ENCODE measurements at places on chromosomes 4 and X.

DNA sequence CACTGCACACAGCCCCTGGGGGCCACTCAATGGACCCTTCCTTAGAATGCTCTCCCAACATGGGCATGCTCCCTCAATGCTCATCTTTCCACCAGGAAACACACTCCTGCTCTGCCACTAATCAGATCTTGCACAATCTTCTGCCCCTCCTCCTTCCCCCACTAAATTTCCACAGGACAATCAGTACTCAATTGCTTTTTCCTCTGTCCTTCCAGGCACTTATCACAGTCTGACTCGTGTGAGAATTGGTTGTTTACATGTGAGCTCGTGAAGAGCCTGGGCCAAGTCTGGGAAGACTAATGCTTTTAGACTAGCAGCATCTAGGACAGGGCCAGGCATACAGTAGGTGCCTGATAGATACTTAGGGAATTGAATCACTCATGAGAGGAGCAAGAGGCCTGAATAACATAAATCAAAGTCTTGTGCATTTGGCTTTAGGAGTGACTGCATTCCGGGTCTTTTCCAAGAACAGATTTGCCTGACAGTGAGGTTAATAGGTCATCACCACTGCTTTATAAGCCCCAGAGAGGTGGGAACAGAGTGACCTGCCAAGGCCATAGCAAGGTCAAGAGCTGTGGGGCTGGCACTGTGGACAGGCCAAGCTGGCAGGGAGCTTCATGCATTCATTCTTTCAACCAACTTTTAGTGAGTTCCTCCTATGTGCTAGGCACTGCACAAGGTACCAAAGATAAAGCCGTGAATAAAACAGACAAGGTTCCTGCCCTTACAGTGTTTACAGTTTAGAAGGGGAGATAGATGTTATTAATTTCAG lies 55.0 kb downstream of the PRPS1 start:
- peak; percentile 42 for DNase-seq

DNA sequence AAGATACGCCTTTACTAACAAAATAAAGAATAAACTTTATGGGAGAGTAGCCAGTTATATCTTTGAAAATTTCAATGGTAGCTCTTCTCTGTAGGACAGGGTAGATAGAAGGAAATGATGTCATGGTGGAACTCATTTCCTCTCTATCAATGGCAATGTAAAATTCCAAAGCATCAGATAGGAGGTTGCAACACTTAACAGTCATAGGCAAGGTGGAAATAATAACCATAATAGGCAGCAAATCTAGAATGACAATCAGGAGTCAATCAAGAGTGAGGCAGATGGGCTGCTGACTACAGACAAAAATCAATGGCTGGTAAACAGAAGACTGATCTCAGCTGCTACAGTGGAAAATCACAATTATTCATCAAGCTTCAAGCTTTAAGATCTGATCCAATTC lies 53.9 kb upstream of the TET2 start:
- DNase-seq = peak; percentile 21

GRCh38 chr4:23837371-23837770 lies 52.5 kb downstream of the PPARGC1A start:
- no peak for DNase-seq

GRCh38 chrX:153549231-153549630 lies 31.8 kb downstream of the ATP2B3 start:
- DNase-seq = no peak

- DNase-seq = no peak
Measured at GRCh38 chr4:42789041-42789567, 103.4 kb upstream of the GRXCR1 start.

GRCh38 chr4:95105112-95105511 lies 347.4 kb downstream of the BMPR1B start:
- DNase-seq = no peak

DNA sequence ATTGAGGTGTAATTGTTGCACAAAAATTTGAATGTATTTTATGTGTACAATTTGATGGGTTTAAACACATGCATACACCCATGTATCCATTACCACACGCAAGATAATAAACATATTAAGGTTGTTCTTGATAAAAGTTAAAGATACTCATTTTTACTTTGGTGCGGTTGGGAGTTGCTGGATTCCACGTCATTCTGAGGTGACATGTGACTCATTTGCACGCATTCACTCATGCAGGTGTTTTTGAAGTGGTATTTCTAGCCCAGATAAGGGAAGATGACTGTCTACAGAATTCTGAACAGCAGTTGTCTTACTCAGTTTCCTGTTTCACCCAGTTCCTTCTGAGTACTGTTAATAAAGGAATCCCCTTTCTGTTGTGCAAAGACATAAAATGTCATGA lies 142.0 kb downstream of the RTL3 start:
- DNase-seq = no peak

DNA sequence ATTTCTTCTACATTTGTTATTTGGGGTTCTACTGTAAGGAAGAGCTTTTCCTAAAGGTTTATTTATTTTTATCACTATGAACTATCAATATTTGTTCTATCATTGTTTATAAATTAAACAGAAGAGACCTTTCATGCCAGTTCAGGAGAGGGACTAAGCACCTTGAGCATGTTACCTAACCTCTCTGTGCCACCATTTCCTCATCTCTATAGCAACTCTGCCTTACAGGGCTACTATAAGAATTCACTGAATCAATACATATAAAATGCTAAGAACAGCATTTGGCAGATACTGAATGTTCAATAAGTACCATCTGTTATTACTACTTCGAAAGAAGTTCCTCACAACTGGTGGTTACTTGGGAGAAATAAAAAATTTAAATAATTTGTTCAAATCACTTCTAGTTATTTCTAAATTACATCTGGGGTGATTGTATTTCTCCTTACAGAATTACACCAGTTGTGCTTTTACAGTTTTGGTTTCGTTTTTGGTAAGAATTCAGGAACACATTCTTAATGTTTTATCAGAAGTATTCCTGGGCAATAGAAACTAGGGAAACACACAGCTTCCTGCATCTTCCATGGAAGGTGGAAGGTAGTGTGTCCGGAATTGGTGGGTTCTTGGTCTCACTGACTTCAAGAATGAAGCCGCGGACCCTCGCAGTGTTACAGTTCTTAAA lies 32.9 kb downstream of the EREG start:
- DNase-seq = no peak

DNA sequence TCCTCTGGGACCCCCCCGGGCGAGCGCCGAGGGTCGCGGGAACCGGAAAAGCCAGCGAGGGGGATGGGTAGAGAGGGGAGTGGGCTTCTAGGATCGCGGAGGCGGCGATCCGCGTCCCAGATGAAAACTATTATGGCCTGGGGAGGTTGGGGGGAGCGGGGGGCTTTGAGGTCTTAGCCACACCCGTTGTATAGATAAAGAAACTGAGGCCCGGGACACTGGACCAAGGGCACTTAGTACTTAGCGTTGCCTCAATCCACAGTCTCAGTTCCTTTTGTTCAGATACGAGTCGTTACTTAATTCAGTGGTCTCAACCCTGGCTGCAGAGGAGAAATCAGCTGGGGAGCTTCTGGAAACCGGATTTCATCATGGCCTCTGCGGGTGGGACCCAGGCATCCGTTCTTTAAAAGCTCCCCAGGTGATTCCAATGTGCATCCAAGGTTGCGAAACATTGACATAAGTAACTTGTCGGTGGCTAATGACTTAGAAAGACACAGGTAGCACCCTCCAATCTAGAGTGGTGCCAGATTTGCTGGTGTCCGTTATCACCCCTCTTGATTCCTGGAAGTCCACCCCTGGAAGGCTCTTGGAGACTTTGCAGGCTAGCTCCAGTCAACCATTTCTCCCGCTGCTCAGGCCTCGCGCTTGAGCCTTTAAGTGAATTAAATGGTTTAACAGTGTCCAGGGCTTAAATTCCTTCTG lies 90.7 kb downstream of the GEMIN8 start:
- no peak for DNase-seq

DNA sequence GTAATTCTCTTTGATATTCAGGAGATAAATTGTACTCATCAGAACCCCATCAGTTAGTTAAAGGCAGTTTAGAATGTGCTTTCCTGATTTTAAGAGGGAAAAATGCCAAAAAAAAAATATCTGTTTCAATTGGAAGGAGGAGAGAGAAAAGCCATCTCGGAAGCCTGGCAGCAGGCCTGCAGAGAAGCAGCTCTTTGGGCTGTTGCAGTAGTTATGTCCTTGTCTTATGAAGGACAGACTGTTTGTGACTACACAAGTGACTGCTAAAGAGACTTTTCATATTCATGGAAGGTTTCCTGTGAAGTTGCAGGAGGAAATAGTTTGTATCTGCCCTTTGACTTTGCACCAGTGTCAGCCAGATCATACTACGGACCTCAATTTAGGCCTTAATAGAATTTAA lies 88.8 kb downstream of the DCLK2 start:
- DNase-seq = no peak

GRCh38 chr4:41339812-41340809 lies 83.4 kb downstream of the UCHL1 start:
- peak; percentile 37 for DNase-seq

GRCh38 chr4:158535130-158535614 lies 13.5 kb downstream of the RXFP1 start:
- DNase-seq = peak; percentile 71

DNA sequence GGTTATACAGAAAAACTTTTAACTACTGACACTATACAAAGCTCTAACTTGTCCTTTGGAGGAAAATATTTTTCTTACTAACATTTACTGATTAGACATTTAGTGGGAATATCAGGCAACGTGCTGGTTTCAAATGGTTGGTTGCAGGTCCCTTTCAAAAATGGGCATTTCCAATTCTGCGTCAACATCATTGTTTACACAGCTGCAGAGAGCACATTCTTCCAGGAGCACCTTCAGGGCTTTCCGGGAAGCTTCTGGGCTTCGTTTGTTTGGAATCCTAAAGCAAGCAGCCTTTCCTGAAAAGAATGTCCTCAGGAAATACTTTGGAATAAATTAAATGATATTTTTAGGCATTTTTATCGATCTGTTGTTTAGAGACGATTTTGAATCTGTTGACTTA lies 289.7 kb downstream of the TRIML1 start:
- DNase-seq = no peak

- no peak for DNase-seq
Measured at GRCh38 chr4:188106454-188106853, 2.9 kb downstream of the TRIML2 start.

GRCh38 chr4:176981551-176981950 lies 188.8 kb upstream of the VEGFC start:
- peak; percentile 47 for DNase-seq

- DNase-seq = no peak
Measured at GRCh38 chr4:164215113-164215741, 538.7 kb upstream of the SMIM31 start.

GRCh38 chr4:47210828-47211227 lies 179.5 kb downstream of the GABRB1 start:
- DNase-seq = no peak

DNA sequence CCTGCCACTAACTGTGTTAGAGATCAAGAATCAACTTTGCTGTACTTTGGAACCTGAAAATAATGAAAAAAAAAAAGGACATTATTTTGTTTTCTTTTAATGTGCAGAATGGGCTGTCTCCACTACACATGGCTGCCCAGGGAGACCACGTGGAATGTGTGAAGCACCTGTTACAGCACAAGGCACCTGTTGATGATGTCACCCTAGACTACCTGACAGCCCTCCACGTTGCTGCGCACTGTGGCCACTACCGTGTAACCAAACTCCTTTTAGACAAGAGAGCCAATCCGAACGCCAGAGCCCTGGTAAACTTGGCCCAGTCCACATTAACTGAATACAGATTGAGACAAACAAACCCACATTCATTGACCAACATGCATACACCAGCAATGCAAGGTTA lies 206.2 kb downstream of the ANK2 start:
- no peak for DNase-seq

GRCh38 chrX:80808881-80809411 lies 731 bp downstream of the BRWD3 start:
- no peak for DNase-seq

DNA sequence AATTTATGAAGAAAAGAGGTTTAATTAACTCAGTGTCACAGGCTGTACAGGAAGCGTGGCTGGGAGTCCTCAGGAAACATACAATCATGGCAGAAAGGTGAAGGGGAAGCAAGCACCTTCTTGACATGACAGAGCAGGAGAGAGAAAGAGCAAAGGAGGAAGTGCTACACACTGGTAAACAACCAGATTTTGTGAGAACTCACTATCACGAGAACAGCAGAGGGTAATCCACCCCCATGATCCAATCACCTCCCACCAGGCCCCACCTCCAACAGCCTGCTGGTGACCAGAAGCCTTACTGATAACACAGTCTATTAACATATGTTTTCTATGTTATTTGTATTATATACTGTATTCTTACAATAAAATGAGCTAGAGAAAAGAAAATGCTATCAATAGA lies 254.8 kb downstream of the PCDH10 start:
- DNase-seq = no peak

GRCh38 chr4:25687773-25688172 lies 32.1 kb downstream of the SLC34A2 start:
- DNase-seq = no peak

GRCh38 chrX:47556045-47556623 lies 4.9 kb upstream of the ARAF start:
- peak; percentile 89 for DNase-seq

DNA sequence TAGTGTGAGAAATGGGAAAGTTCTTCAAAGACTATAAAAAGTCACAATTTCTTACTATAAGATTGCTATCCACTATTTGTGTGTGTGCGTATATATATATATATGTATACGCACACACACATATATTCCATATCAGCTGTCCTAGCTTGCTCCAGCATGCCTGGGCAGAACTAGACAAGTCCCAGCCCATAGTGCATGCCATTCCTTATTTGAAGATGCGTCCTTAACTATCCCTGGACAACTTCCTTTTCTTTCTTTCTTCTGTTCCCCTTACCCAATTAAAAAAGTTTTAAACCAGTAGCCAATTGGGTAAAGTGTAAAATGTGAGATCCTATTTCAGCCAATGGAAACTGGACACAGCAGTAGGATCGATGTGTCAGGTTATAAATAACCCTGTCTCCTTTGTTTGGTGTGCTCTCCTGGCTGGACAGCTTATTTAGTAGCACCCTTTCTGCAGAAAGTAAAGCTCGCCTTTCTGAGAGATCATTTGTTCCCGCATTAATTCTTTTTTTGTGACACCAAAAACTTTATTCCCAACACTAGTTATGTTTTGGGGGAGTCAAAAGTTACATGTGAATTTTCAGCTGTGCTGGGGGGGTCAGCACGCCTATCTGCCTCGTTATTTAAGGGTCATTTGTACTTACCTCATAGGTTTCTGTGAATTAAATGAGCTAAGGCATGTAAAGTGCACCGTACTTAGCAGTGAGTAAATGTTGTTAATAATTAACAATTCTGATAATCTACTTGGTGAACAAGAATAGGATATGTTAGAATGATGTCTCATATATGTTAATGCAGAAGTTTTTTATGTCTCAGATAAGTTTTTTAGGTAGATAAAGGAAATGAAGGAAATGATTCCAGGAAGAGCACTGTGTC lies 40.9 kb downstream of the KDM6A start:
- no peak for DNase-seq

Measured in HCEC 1CT (cell line).